ENCODE measurements at places on chromosomes 11 and 22.

- DNase-seq: no peak
Measured at GRCh38 chr11:8262552-8263108, 1.0 kb downstream of the LMO1 start.

- no peak for DNase-seq
Measured at GRCh38 chr22:50292643-50293440, 14.6 kb downstream of the PLXNB2 start.

DNA sequence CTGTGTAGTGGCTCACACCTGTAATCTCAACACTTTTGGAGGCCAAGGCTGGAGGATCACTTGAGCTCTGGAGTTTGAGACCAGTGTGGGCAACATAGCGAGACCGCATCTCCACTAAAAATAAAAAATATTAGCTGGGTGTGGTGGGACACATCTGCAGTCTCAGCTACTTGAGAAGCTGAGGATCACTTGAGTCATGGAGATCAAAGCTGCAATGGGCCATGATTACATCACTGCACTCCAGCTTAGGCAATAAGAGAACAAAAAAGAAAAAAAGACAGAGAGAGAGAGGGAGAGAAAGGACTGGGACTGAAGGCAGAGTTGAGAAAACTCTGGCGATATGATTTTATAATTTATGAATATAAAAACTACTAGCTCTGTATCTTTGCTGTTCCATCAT, 473.1 kb downstream of the LRRC4C start:
- DNase-seq: no peak

DNA sequence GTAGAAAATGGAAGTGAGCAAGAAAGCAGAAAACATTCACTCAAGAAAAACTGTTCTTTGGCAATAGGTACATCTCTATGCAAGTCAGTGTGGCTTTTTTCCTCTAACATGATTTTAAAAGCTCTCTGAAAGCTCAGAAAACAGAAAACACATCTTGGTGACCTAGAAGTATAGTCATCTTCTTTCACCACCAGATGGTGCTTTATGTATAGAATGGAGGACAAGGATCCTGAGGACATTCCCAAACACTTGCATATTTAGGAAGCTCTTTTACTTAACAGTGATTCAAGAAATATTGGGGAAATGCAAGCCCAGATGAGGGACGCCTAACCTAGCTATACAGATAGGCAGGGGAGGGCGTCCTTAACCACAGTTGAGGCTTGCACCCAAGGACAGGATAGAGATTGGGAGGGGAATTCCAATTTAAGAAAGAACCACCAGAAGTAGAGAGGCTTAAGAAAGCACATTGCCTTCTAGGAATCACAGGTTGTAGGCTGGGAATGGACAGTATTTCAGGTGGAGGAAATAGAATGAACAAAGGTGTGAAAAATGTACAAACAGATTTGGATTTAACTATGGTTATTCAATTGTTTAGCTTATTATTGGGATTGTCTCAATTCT, 13.8 kb upstream of the CCDC81 start:
- no peak for DNase-seq

- DNase-seq: no peak
Measured at GRCh38 chr11:111718859-111719258, 47.3 kb downstream of the PPP2R1B start.

DNA sequence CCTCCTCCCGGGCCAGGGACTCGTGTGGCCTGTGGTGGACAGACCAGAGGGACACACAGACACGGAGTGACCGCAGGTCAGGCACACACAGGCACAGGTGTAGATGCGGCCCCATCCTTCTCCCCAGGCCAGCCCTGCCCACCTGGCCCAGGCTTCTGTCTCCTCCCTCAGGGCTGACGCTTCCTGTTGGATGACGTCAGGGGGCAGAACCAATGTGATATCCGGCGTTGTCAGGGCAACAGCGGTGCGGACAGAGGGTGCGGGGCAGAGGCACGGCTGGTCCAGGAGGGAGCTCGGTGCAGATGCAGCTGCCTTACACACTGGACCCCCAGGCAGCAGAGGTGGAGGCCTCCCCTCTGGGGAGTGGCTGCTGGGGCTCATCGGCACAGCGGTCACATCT, 2.9 kb upstream of the TUBGCP6 start:
- DNase-seq: no peak

- DNase-seq: no peak
Measured at GRCh38 chr11:9138612-9139579, 47.5 kb upstream of the SCUBE2 start.

- DNase-seq: no peak
Measured at GRCh38 chr22:48250286-48250895, 1487.9 kb downstream of the TBC1D22A start.

All from T-helper 2 cell (primary cell).